ENCODE measurements at places on chromosomes 2 and 18.

DNA sequence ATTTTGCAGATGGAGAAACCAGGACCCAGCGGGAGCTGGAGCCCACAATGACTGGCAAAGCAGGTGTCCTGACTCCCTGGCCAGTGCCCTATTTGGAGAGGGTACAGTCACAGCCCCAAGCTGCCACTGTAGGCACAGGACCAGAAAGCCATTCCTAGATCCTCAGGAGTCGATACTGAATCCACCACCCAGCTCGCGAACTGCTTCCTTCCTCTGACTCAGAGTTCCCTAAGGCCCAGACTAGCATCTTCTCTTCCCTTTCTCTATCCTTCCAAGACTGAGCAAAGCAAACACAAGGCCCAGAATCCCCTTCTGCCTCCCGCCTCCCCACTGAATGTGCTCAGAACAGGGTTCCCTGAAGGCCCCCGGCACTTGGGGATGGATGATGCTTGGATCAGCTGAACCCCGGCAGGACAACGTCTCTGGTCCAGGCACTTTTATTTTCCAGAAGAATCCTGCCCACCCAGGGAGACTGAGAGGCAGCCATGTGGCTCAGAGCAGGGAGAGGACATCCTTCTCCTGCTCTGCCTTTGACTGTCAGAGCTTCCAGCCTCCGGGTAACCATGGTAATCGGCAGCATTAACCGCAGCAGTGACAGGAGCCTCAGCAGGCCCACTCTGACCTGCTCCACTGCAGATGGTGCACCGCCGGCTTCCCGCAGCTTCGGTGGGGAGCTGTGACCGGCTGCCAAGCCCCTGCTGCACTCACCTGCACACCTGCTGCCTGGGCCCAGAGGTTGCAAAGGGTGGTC is 34.8 kb upstream of the KLHL29 start:
- no peak for DNase-seq

- no peak for DNase-seq
Measured at GRCh38 chr2:187263675-187264560, 184.1 kb downstream of the CALCRL start.

- DNase-seq, result no peak
Measured at GRCh38 chr18:12165038-12165768, 71.6 kb downstream of the ANKRD62 start.

DNA sequence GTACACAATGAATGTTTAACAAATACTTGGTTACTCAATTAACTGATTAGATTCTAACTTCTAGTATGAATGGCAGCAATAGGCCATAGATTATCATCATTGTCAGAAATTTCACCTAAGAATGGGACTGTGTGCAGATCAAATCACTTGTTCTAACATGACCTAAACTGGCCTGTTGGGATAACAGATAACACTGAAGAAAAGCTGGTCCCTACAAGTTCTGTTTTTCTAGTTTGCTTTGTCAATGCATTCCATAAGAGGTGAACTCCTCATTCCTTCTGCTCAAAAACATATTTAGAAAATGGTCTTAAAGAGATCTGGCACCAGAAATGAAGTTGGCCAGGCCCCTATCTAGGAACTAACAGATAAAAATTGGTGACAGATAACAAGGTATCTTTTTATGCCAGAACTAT is 175.4 kb downstream of the THADA start:
- no peak for DNase-seq

DNA sequence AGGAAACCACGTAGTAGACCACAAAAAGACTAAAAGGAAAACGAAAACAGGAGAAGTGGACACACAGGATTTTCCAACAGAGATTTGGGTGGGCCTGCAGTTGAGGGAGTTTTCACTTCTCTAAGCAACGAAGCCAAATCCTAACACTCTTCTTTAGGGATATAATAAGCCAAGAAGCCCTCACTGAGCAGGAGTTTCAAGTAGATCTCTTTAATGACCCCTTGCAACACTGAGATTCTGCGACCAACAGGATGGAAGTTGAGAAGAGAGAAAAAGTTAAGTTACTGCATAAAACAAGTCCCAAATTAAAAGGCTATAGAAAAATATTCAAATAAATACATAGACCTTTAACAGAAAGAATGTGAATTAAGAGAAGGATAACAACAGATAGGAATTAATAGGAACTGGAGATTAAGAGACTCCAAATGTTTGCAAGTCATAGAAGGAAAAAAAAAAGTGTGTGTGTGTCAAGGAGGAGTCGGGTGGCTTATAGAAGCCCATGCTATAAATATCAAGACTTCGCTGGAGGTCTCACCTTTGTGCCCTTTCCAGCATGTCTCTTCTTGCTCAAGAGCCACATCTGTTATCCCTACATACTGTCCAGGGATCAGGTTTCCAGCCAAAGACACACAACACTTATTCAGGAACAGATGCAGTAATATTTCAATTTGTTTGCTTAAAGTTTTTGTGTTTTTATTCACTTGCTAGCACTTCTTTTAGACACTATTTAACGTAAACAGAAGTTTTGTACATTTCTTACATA is 69.4 kb upstream of the ARHGAP28 start:
- DNase-seq, result peak; percentile 52

DNA sequence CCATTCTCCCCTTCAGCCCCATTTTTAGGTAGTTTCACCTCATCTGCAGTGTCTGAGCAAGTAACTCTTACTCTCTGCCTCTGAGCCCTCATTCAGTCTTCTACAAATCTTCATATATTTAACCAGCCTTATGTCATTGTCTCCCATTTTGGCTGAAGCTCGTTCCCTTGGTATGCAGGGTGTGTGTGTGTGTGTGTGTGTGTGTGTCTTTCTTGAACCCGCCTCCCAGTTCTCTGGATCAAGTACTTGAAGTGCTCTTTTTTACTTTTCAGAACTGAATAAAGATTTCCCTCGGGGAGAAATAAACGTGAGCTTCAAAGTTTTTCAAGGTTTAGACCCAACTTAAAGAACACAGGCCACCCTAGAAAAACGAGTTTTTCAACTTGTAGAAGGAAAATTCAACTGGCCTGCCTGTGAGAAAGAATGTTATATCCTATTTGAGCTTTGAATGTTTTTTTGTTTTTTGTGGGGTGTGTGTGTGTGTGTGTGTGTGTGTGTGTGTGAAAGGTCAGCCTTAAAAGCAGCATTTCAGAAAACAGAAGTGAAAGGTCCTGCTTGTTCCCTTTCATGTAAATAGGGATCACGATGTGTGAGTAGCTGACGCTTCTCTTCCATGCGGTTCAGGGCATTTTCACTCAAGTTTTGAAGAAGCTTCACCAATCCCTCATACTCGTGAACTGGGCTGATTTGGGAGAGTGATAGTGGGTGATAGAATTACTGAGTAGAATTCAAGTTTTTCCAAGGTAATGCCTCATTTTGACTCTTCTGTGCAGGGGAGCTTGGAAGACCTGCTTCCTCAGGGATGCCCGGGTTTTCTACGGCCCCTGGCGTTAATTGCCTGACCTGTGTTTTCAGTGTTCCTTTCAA is 50.6 kb upstream of the EML6 start:
- no peak for DNase-seq

DNA sequence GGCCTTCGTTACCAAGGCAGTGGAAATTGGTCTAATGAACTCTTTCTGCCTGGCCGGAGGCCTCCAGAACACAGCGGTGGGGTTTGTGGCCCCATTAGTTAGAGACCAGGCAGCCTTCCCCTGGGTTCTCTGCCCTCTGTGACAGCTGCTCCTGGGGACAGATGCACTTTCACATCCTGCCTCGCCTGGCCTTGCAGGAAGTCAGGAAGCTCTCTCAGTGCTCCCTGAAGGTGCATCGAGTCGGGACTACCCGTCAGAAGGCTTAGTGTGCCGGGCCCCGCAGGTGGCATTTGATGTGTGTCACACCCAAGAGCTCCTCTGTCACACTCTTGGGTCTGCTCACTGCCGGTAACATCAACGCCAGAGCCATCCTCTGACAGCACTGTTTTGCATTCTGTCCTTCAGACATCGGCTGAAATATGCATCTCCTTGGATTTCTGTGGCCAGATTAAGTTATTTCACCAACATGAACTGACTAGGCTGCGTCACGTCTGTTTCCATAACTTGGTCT is 158.3 kb downstream of the LDLRAD4 start:
- DNase-seq, result no peak

DNA sequence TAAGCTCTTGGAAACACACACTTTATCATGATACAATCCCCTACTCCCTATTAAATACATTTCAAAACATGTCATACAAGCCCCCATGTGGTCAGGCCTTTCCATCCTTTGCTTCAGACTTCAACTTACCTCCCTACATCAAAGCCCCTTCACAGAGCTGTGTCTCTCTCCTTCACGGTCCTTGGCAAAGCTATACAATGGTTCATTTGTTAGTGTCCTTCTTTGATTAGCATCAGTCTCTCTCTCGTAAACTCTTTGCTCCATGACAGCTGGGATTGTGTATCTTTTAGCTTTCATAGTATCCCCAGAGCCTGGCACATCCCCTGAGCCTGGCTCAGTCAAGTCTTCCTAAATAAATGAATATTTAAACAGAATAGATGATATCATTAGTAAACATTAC is 25.6 kb upstream of the INSIG2 start:
- no peak for DNase-seq

- DNase-seq, result peak; percentile 50
Measured at GRCh38 chr2:237868631-237869342, 9.4 kb downstream of the RAMP1 start.

DNA sequence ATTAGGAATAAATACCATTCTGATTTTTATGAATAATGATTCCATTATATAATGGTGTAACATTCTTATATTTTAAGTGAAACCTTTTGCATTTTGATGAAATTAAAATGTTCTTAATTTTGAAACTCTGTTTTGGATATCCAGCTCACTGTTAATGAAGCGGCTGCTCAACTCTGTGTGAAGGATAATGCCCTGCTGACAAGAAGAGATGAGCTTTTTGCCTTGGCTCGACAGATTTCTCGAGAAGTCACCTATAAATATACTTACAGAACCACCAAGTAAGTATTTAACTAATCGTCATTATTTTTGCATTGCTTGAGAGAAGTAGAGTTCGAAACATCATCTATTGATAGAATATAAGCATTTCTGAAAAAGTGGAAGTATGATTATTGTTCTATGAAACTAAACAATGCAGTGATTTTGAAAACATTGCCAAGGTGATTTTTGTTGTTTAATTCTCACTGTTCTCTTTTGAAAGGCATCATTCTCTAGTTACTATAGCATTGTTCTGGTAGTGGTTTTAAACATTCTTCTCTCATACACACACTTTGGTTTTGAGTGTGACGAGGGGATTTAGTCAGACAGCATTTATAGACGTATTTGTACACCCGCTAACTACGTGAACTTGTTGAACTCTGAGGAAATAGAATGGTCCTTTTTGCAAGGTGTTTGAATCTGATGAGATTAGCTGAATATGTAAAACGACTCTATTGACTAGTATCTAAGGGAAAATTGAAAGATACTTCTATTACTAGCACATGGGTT is 21.5 kb downstream of the NAB1 start:
- DNase-seq, result no peak

DNA sequence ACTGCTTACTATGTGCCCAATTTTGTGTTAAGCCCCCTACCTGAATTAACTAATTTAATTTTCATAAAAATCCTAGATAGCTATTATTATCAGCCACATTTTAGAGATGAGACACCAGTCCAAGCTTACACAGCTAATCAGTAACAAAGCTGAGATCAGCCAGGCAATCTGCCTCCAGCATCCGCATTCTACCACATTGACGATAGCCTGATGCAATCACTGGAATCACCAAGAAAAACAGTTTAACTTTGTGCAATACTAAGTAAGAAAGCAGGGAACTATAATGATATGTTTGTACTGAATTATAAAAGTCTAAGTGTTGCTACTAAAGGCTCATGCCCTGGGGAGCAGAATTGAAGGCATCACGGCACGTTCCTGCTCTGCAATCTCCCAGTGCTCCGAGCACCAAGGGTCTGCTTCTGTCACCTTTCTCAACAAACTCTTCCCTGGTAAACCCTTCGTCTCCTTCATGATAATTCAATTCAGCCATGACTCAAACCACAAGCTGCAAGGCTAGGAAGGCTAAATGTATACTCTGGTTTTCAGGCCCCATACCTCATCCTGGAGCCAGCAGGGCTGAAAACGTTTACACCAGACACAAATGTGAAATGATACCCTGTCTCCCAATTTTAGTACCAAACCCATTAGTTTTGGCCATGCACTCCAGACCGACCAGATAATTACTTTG is 19.4 kb downstream of the KANSL3 start:
- DNase-seq, result no peak

DNA sequence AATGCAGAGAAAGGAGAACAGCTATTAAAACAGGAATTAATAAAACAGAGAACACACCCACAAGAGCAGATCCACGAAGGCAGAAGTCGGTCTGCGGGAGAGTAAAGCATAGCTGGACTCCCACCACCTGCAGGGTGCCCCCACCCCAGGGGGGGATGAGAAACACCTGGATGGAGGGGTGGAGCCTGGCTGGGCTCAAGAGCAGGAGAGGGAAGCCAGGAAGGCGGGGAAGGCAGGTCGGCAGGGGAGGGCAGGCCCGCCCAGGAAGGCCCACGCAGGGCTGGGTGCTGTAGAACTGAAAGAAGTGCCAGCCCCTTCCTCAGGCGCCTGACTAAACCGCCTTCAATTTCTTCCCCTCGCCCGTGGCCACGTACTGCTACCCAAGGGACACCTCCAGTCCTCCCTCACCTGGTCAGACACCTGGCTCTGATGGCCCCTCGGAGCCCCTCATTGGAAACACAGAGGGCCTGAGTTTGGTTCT is 175.4 kb downstream of the HDAC4 start:
- no peak for DNase-seq

- DNase-seq, result no peak
Measured at GRCh38 chr2:100248971-100249370, 73.3 kb downstream of the LONRF2 start.

DNA sequence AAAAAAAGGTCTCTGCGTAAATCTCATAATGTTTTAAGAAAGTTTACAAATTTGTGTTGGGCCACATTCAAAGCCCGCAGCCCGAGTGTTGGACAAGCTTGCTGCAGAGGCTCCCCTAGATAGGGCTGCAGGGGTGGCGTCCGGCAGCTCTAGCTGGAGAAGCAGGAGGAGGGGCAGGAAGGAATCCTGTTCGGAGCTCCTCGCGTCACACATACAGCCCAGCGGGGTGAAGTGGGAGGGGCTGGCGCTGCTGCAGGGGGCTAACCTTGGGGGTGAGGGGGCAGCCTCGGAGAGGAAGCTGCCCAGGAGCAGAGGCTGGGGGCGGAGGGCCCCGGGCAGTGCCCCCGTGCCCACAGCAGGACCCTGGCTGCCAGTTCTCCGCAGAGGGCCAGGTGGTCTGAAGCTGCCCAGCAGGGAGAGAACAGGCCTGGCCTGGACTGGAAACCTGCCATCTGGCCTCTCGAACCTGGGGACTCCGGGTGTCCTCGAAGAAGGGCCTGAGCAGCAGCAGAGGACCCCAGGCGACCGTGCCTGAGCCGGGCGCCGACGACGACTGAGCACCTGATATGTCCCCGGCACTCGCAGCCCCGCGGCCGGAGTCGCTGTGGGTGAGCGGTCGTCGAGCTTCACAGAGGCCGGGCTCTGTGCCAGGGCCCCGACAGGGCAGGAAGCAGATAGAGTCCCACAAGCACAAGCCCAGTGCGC is 2.6 kb upstream of the GPR35 start:
- peak; percentile 26 for DNase-seq

- DNase-seq, result peak; percentile 34
Measured at GRCh38 chr18:28584731-28585130, 407.8 kb upstream of the CDH2 start.

DNA sequence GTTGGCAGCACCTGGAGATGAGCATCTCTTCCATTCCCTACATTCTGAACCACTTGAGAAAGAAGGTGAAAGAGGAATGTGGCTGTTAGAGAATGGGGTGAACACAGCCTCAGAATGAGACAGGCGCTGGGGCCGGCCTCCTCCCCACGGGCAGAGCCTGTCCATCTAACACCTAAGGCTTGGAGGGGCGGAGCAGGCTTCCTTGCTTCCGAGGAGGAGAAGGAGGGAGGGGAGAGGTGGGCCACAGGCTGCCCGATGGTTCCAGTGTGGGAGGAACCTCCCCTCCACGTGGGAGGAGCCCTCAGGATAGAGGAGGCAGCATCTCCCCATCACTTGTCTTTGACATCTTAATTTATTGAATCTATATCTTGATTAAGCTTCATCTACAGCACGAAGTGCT is 68.6 kb downstream of the CIB4 start:
- DNase-seq, result no peak

All from right hindlimb (tissue), 1 donor.